Activated CD4-positive, CD25-positive, alpha-beta regulatory T cell treated with anti-CD3 and anti-CD28 coated beads, Interleukin-2, amount 50 U/mL, for 24 hours (primary cell): ENCODE measurements at places on chromosomes 4 and X.

DNA sequence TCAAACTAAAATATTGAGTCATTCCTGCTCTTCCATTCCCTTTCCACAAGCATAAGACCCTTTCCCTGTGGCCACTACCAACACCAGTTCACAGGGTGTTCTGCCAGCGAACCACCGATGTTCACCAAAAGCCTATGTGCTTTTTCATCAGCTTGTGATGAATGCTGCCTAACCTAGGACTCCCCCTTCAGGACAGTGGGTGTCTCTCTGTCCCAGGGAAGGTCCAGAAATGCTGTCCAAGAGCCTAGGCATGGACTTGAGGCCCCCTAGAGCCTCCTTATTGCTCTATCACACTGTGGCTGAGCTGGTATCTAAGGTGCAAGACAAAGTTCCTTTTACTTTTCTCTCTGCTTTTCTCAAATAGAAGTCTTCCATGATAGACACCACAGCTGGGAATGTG, 1015.6 kb downstream of the PCDH19 start:
- no peak for ATAC-seq

DNA sequence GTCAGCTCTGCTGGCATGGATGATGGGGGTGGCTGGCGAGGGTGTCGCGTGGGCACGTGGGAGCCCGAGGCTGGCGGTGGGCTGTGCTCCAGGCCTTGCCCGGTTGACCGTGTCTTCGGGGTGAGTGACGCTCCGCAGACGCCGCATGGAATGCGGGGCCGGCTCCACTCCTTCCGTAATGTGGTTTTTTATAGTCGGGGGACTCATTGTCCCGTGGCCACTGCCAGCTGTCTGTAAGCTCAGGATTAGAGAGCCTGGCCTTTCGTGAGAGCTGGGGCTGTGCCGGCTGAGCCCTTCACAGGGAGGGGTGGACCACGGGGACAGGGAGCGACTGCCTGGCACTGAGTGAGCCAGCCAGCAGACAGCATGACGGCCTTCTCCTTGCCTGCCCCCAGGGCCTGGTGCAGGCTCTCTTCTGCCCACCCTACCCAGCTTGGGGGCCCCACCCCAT, 20.4 kb downstream of the DOK7 start:
- no peak for ATAC-seq

- no peak for ATAC-seq
Observed at GRCh38 chrX:100687128-100687527, 43.1 kb downstream of the SRPX2 start.

GRCh38 chr4:74123065-74123728, 24.2 kb upstream of the CXCL2 start:
- no peak for ATAC-seq

DNA sequence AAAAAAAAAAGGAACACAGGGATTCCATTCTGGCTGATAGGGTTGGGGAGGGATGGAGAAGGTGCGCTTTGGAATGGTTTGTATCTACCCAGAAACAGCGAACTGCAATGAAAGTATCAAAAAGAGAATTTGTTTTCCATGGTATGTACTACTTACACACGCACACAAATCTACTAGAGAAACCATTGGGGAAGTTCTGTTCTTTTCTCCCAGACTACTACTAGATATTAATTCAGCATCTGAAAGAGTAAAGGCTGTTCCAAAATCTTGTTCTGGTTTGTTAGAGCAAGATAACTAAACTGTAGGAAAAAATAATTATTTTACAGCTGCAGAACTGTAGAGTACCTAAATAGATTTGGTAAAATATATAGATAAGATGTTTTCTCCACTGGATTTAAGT, 118.4 kb downstream of the CBR4 start:
- no peak for ATAC-seq
